Nucleus accumbens (tissue), 56 donors: ENCODE measurements at places on chromosomes 7 and 10.

DNA sequence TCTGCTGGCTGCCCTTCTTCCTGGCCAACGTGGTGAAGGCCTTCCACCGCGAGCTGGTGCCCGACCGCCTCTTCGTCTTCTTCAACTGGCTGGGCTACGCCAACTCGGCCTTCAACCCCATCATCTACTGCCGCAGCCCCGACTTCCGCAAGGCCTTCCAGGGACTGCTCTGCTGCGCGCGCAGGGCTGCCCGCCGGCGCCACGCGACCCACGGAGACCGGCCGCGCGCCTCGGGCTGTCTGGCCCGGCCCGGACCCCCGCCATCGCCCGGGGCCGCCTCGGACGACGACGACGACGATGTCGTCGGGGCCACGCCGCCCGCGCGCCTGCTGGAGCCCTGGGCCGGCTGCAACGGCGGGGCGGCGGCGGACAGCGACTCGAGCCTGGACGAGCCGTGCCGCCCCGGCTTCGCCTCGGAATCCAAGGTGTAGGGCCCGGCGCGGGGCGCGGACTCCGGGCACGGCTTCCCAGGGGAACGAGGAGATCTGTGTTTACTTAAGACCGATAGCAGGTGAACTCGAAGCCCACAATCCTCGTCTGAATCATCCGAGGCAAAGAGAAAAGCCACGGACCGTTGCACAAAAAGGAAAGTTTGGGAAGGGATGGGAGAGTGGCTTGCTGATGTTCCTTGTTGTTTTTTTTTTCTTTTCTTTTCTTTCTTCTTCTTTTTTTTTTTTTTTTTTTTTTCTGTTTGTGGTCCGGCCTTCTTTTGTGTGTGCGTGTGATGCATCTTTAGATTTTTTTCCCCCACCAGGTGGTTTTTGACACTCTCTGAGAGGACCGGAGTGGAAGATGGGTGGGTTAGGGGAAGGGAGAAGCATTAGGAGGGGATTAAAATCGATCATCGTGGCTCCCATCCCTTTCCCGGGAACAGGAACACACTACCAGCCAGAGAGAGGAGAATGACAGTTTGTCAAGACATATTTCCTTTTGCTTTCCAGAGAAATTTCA lies 1.7 kb downstream of the ADRB1 start:
- no peak for DNase-seq

- no peak for DNase-seq
These were observed 288.2 kb downstream of the IPMK start for GRCh38 chr10:57979491-57979890.

GRCh38 chr7:46363688-46364087 lies 442.6 kb upstream of the IGFBP3 start:
- DNase-seq: no peak

- no peak for DNase-seq
These were observed 165.7 kb upstream of the AHR start for GRCh38 chr7:17132726-17133125.

- peak; percentile 86 for DNase-seq
These were observed at the start of gene MKLN1 for GRCh38 chr7:131327626-131328376. TSS of gene MKLN1 (plus strand) at chr7:131327876. CDS start at chr7:131327900, 24 bp downstream.

DNA sequence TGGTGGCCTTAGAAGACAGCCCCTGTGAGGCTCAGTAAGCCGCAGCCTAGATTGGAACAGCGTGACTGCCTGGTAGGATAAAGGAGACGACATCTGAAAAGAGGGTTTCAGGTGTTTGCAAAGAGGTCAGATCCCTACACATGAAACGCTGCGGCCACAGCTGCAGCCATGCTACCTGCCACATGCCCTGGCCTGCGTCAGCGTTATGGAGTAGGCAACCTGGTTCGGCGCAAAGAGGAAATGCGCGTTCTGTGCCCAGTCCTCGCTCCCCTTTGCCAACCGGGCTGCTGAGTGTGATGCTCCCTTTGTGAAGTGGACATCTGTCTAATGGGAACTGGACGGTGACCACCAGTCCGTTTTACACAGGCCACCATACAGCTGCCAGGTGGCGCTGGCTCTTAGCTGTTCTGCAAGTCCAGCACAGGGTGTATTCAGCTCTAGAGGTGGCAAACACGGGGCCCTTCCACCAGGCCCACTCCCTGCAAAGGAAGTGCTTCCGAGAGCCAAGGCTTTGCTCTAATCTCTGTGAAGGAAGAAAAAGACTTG lies 160.3 kb downstream of the CELF2 start:
- no peak for DNase-seq

DNA sequence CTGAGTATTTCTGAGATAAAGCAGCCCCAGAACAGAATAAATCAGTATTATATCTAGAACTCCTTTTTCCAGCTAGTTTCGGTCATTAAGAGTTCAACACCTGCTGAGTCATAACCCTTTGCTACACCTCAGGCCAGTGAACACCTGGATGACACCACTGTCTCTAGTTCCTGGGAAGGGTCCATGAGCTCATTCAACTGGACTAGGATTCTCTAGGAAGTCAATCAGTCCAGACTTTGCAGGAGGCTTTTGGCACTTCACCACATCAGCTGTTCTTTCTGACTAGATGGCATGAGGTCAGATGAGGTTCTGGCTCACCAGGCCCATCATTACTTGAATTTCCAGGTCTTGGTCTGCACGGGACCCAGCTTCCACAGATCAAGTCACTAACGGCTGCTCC lies 11.7 kb downstream of the SLC39A12 start:
- no peak for DNase-seq

- DNase-seq: no peak
These were observed 13.5 kb downstream of the LRMDA start for GRCh38 chr10:75444781-75445386.

DNA sequence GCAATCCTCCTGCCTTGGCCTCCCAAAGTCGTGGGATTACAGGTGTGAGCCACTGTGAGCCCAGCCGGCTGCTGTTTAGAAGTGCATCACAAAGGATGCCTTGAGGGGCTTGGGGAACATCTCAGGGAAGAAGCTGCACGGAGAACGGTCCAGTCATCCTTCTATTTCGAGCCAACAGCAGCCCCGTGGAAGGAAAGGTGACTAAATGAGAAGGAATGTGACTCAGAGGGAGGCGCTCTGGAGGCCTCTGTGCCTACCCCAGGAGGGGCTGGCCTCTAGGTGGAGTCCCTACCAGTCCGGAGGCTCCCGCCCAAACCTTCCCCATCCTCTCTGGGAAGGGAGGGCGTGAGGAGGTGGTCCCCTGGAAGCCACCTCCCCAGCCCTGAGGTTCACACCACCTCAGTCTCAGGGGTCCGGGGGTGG lies 76.2 kb downstream of the CTBP2 start:
- DNase-seq: no peak

DNA sequence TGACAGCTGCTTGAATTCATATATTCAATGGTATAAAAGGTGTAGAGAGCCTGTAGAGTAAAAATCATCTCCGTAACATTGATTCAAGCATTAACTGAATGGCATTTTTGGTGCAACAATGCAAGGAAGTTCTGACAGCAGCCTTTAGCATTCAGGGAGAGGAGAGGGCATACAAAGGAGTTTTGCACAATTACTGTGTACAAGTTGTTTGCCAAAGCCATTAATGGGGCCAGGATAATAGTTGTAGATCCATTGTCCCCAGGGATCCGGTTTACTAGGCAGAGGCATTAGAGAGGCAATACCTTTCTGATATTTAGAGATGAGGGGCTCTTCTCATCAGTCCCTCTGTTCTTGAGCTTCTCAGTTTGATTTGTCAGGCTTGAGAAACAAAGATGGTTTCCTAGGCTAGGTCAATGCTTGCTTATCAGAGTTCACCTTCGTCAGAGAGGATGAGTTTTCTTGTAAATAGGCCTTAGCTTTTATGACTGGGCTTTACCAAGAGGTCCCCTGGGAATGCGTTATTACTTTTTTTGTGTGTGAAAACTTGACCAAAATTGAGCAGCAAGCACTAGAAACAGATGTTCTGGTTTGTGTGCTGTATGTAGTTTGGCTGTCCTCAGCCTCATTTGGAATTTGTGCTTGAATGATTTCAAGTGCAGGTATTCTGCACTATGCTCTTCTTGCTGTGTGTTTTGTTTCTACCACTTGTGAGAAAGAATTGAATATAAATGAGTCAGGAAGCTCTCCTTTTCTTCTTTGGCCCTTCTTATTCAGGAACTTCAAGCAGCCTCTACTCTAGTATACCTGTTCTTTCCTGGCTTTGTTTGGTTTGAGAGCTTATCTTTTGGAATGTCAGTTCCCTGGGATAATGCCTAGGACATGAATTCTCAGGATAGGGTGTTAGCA lies 32.0 kb downstream of the SND1 start:
- DNase-seq: no peak

GRCh38 chr10:131207584-131208532 lies 103.7 kb downstream of the TCERG1L start:
- no peak for DNase-seq

GRCh38 chr7:33809228-33809627 lies 96.1 kb upstream of the BMPER start:
- DNase-seq: no peak

DNA sequence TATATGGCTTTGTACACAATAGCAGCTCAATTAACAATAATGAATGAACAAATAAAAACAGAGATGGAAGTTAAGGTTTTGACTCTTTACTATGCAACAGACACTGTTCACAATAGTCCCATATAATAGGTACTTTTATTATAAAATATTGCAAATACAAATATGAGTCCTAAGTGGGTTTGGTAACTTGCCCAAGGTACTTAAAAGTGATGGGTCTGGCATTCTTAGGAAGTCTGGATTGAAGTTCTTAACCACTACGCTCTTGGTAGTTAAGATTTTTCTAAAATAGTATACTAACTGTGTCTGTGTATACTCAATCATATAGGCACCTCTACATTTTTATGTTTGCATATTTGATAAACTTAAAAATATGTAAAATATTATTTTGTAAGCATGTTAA lies 55.5 kb downstream of the HGF start:
- no peak for DNase-seq

DNA sequence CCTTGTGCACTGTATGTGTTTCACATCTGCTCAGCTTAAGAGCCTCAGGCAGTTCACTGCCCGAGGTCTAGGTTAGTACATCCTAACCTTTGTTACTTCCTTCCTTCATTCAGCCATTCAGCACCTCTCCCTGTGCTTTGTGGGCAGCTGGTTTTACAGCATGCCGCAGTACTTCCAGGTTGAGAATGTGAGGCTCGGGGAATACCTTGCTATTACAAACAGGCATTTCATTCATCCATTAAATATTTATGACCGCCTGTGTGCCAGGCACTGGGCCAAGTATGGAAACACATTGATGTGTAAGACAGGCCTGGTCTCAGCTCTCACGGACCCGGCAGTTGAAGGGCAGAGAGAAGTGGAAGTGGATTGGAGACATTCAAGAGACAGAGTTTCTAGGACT lies 82.4 kb downstream of the SHH start:
- no peak for DNase-seq

DNA sequence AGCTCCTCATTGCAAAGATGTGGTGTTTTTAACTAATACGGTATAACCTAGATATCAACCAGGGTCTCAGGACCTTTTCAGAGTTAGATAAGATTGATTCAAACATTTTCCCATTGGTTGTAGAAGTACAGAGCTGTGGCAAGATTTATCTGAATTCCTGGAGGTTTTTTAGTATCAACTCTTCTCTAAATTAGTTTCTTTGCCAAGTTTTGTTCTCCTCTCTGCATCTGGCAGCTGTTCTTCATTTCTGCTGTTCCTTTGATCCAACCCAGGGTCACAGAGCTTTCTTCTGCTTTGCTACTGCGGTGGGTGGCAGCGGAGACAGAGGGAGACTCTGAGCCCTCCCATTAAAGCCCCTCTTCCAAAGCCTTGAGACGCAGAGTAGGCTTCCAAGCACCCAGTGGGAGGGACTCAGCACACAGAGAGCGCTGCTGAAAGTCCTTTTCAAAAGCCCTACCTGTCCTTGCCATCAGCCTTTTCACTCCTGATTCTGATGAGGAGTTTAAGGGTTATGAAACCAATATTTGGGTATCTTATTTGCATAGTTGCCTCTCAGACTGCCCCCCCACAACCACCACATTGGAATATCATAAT lies 146.3 kb upstream of the EEPD1 start:
- no peak for DNase-seq

DNA sequence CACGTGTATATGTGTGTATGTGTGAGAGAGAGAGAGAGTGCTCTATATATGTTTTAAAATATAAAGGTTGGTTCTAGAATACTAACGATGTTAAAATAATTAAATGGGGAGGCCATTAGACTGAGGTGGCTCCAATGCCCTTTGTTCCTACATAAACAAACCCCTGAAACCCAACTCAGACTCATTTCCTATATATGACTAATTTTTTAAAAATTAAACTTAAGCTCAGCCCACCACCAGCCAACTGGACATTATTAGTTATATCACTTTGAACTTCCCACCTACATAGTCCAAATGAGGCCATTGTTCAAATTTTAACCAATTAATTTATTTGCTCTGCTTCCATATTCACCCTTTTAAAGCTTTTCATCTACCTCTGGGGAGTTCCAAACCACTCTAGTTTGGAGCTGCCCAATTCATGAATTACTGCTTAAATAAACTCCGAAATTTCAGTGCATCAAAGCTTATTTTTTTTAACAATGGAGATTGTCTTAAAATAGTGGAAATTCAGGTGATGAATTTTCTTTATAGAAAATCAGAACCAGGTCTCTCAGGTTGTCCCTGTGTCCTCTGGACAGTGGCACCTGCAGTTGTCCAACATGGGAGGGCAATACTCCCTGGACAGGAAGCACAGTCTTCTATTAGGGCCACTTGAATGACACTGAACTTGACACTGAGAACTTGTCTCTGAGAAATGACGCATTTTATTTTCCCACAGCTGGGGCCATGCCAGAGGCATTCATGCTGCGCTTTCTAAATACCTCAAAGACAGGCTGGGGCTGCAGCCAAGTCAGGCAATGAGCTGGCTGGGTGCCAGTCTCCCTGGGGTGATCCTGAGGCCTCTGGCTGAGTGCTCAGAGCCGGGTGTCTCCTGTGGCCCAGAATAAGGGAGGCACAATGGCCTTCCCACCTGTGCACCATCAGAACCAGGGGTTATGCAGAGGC lies 109.5 kb upstream of the TMEM72 start:
- DNase-seq: no peak

GRCh38 chr10:29959586-29959985 lies 99.8 kb downstream of the JCAD start:
- no peak for DNase-seq

- no peak for DNase-seq
These were observed 299.4 kb downstream of the LRRTM3 start for GRCh38 chr10:67225226-67225625.

- no peak for DNase-seq
These were observed 57.5 kb upstream of the SP4 start for GRCh38 chr7:21370283-21370982.

DNA sequence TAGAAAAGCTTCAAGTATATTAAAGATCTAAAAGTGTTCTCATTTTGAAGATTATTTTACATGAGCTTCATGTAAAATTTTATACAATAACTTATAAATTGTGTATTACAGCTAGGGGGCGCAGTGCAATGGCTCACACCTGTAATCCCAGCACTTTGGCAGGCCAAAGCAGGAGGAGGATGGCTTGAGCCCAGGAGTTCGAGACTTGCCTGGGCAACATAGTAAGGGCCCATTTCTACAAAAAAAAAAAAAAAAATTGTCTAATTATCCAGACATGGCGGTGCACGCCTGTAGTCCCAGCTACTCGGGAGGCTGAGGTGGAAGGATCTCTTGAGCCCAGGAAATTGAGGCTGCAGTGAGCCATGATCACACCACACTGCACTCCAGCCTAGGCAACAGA lies 16.6 kb downstream of the ACBD5 start:
- DNase-seq: no peak
